ENCODE measurements at places on chromosomes 2 and 18.

DNA sequence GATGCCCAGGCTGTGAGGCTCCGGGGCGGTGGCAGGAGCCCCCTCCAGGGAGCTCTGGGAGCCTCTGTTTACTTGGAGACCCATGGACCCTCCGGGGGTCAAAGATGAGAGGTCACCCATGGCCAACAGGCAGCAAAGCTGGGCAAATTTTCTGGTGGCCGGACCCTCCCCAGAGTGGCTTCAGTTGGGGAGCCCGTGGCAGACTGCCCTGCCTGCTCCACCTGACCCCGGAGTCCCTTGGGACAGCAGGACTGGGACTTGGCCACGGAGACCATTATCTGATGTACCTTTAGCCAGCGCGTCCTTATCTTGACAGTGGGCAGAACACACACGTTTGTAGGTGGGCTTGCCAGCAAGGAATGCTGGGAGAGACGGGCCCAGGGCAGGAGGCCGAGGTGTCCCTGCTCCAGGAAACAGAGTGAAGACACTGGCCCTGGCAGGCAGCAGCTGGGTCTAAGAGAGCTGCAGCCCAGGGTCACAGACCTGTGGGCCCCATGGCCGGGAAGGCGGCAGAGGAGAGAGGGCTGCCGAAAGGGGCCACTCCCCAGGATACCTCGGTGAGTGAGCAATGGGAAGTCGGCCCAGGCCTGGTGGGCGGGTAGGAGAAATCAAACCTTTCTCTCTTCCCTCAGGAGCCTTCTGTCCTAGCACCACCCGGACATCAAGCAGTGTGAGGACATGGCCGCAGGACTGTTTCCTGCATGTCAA, at the start of the genes ABCG5 and ABCG8:
ABCG5 (minus strand) TSS at position 280 of the 708 bp plus-strand sequence; CDS start at position 120, 160 bp downstream.
ABCG8 (plus strand) TSS at position 412 of the 708 bp plus-strand sequence; CDS start at position 495, 83 bp downstream.
- no peak for DNase-seq

GRCh38 chr18:14031053-14031452, 101.2 kb downstream of the ZNF519 start:
- DNase-seq: no peak

DNA sequence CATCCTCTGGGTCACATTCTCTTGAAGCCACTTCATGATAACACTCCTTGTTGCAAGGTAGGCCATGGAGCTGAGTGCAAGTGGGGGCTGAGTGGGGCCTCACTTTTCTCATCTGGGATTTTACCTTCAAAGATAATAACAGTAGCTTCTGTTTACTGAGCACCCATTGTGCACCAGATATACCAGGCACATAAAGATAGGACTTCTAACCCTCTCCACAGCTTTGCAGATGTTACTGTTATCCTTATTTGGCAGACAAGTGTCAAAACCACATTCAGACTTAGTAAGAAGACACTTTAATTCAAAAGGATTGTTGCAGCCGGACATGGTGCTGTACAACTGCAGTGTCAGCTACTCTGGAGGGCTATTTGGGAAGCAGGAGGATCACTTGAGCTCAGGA, 12.8 kb upstream of the FAM136A start:
- DNase-seq: no peak

- DNase-seq: no peak
These were observed 276.9 kb upstream of the RAB6C start for GRCh38 chr2:129702416-129703176.

GRCh38 chr18:51192696-51193095, 4.8 kb downstream of the MEX3C start:
- no peak for DNase-seq

GRCh38 chr2:160533482-160533881, 39.9 kb upstream of the RBMS1 start:
- DNase-seq: no peak

- no peak for DNase-seq
These were observed 88.4 kb downstream of the ARHGAP15 start for GRCh38 chr2:143217512-143218115.

- DNase-seq: peak; percentile 50
These were observed 32.4 kb upstream of the VIT start for GRCh38 chr2:36663851-36664695.

DNA sequence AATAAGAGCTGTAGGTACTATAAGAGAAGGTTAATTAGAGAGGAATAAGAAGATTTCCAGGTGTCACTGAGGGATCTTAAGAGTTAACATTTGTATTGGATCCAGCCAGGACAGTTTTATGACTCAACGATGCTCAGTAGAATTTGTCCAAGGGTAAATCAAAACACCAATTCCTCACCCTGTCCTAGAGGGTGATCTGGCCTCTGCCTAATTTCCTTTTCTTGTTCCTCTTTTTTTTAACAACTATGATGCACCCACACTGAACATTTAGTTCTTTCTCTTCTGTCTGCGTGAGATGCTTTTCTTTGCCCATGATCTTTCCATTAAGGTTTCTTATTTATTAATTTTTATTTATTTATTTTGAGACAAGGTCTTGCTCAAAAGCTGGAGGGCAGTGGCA, 92.0 kb downstream of the PMS1 start:
- no peak for DNase-seq

DNA sequence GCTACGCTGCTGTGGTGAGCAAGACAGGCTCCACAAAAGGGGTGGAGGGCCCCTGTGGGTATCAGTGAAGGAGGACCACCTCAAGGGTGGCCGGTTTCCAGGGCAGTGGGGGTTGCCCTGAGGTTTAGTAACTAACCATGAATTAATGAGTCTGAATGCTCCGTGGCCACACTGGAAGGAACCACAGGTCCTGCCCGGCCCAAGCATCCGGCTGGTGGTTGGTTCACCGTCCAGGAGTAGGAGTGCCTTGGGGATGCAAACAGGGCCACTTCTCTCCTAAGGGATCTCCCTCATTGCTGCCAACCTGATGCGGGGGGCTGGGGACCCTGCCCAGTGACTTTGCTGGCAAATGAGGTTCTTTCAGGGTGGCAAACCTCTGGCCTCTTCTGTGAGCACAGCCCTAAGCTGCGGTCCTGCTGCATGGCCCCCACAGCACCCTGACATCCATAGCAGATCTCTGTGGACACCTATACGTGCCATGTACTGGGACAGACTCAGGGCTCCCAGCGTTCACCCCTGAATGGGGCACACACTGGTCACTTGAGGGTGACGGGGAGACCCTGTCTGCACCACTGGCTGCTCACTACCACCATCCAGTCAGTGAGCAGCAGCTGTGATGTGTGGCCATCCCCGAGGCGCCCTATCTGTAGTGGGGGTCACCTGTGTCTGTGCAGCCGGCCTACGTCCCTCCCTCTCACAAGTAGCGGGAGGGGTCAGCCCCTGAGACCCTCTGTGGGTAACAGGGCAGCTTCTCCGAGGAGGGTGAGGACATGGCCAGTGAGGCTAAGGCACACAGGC, 41.6 kb downstream of the HS6ST1 start:
- no peak for DNase-seq

GRCh38 chr2:5145053-5145452, 547.1 kb upstream of the SOX11 start:
- DNase-seq: no peak

GRCh38 chr2:9191041-9191481, 15.6 kb upstream of the ASAP2 start:
- DNase-seq: no peak

DNA sequence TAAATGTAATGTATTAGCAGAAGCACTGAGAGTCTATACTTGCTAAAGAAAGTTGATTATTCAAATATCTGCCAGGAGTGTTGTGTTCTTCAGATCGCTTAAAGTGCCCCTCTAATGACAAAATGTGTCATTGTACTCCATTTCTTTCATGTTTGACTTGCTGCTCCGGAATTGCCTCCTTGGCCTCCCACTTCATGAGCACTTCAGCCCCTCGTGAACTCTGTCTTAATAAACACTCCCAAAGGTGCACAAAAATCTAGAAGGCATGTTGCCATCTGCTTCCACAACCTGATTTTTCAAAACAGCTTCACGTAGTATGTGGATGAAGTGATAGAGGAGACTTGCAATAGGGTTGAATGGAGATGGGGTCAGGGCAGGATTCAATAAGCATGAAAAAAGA, 396.1 kb downstream of the TDRD15 start:
- no peak for DNase-seq

GRCh38 chr2:12514631-12515437, 201.9 kb upstream of the TRIB2 start:
- no peak for DNase-seq

- no peak for DNase-seq
These were observed 191.0 kb downstream of the TCF4 start for GRCh38 chr18:55396979-55397378.

DNA sequence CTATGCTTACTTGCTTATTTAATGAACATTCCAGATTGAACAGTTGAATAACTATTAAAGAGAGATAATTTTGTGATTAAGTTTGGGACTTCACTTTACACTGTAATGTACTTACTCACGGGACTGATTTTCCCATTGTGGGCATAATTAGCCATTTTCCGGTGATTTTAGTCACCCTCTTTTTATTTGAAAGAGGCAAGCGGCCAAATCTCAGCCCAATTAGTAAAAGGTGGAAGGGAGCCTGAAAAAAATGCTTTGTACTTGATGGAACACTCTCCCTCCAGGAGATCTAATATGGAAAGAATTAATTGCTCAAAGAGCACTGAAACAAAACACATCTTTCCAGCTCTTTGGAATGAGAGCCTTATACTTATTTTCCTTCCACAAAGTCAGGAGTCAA, 50.2 kb downstream of the CALCRL start:
- DNase-seq: no peak

- no peak for DNase-seq
These were observed 79.5 kb downstream of the EVA1A start for GRCh38 chr2:75480971-75481836.

DNA sequence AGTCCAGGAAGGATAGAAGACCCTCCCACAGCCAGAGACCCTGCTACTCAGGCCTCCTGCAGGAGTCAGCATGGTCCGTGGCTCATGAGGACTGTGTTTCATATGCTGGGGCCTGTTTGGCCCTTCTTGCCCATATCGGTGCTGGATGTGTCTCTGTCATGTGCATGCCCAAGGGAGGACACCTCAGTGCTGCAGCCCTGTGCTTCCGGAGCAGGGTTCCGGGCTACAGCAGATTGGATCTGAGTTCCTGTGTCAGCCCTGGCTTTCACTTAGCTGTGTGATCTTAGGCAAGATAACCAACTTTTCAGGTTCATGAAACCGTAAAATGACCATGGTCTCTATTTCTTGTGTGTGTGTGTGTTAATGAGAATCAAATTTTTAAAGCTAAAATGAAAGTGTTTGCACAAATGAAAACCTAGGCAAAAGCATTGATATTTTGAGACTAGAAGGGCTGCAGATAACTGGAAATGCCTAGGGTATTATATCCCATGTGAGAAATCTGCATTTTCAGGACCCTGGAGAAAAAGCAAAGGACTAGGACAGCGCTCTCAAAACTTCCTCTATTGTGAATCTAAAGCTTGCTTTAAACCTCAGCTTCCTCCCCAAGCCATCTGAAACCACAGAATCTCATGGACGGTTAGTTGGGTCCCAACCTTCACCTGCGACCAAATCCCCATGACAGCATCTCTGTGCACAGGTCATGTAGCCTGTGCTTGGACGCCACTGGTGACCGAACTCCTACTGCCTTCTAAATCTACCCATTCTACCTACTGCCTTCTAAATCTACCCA, 58.8 kb upstream of the CAPN13 start:
- DNase-seq: no peak

DNA sequence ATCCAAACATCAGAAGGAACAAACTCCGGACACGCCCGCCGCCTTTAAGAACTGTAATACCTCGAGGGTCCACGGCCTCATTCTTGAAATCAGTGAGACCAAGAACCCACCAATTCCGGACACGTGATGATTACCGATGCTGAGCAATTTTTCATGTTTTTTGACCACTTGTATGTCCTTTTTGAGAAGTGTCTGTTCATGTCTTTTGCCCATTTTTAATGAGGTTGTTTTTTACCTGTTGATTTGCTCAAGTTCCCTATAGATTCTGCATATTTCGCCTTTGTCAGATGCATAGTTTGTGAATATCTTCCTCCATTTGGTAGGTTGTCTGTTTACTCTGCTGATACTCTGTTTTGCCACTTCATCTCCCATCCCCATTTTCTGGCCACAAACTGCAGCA, 150.4 kb downstream of the IRS1 start:
- no peak for DNase-seq

- no peak for DNase-seq
These were observed 4.3 kb downstream of the C2orf68 start for GRCh38 chr2:85607268-85608215.

GRCh38 chr2:121545257-121545656, 14.6 kb downstream of the RNU4ATAC start:
- no peak for DNase-seq

- no peak for DNase-seq
These were observed 28.8 kb downstream of the LIPG start for GRCh38 chr18:49590608-49591007.

- no peak for DNase-seq
These were observed 40.9 kb downstream of the TCF4 start for GRCh38 chr18:55546851-55547704.

DNA sequence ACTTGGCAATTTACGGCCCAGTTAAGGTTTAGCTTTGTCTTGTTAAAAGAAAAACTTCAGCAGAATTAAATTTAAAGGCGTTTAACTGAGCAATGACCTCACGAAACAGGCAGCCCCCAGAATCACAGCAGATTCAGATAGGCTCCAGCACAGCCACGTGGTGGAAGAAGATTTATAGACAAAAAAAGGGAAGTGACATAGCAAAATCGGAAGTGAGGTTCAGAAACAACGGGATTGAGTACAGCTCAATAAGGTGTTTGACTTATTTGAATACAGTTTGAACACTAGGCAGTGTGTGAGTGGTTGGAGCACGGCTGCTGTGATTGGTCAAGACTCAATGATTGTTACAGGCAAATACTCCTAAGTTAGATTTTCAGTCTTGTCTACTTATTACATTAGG, 79.8 kb downstream of the MOGAT1 start:
- no peak for DNase-seq

DNA sequence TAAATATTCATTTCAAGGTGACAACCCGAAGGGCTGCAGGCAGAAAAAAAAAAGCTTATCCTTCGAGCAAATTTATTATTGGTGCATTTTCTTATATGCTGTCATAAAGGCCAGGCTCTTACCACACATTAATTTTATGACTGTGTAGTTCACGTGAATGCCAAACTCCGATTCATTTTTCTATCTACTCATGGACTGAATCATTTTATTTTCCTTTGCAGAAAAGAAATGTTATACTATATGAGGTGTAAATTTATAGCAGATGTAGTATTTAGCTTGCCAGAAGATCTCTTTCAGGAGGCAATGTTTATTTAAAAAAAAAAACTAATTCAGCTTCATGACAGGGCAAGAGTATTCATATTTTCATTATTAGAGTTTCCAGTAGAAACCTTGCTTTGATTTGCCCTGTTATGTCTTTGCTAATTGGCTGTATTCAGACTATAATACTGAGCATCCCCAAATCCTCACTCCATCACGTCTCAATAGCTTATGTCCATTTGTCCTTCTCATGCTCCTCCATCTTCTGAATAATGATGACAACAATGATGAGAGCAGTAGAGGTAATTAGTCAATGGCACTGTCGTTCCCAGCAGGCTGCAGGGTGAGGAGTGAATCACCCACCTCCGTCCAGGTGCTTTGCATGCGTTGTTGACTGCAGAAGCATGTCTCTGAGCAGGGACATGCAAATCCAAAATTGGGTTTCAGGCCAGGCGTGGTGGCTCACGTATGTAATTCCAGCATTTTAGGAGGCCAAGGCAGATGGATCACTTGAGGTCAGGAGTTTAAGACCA, 101.1 kb upstream of the RAB12 start:
- DNase-seq: peak; percentile 19

- no peak for DNase-seq
These were observed 188.5 kb upstream of the HDAC4 start for GRCh38 chr2:239589270-239589825.

All from NCI-H526 treated with DMSO at 0.1 percent for 48 hours (cell line).